Suppressor macrophage (primary cell): ENCODE measurements at places on chromosomes 7 and 10.

GRCh38 chr7:108503112-108504026, 22.6 kb downstream of the PNPLA8 start:
- DNase-seq = no peak

DNA sequence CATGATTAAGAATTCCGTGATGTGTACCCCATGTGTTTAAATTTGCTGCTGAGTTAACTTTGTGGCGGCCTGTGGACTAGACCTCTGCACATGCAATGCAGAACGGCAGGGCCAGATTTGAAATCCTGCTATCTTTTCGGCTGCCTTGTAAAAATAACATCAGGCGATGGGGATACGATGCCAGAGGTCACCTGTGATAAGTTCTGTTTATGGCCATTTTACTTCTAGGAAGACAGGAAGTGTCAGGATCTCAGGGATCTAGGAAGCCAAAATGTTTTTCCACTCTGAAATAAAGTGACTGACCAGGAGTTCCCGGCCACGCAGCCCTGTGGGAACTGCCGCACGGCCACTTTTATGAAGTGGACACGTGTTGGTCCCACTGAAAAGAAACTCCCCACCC, 77.5 kb downstream of the EGFR start:
- no peak for DNase-seq

DNA sequence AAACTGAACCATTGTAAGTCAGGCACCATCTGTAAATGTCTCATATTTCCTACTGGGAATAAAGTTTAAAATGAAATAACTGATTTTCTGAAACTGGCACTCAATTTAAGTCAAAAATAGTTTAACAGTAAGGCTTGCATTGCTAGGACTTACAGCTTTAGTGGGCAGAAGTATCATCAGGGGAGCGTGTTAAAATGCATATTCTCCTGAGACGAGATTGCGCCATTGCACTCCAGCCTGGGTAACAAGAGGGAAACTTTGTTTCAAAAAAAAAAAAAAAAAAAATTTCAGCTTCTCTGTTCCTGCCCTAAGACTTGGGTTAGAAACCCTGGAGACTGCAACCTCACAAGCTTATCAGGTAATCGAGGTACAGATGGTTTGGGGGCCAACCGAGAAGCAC, 65.4 kb downstream of the UBE3C start:
- DNase-seq = no peak

GRCh38 chr10:2968401-2969058, 98.8 kb upstream of the PFKP start:
- DNase-seq = peak; percentile 26

GRCh38 chr7:70919481-70920073, 212.4 kb upstream of the GALNT17 start:
- peak; percentile 7 for DNase-seq

DNA sequence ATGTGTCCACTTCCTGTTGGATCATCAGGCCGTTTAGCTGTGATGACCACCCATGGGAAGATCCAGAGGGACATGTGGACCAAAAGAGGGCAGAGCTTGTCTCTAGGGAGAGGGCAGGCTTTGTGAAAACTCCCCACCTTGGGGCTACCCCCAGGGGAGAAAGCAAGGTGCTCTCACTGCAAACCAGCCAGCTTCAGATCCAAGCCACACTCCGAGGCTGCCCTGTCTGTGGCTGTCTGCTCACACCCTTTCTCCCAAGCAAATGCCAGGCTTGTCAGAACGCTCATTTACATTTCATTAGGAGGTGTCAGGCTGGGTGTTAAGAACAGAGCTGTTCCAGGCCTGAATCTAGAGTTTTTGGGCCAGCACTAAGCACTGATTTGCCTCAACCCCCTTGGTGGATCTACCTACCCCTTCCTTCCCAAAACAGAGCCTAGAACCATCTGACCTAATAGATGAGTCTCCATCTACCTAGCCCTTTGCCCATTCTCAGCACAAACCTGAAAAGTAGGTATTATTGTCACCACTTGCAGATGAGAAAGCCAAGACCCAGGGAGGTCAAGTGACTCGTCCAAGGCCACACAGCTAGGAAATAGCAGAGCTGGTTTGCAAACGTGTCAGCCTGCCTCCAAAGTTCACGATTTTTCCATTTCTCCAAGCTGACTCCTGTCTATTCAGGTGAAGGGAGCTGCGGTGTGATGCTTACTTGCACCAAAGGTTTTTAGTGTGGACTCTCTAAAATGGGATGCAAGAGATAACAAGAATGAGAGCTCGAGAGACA, 130.9 kb downstream of the EMX2 start:
- no peak for DNase-seq

- DNase-seq = peak; percentile 30
Observed at GRCh38 chr7:135756191-135756590, 7.6 kb upstream of the FAM180A start.

GRCh38 chr7:11579141-11579540, 252.9 kb downstream of the THSD7A start:
- no peak for DNase-seq

DNA sequence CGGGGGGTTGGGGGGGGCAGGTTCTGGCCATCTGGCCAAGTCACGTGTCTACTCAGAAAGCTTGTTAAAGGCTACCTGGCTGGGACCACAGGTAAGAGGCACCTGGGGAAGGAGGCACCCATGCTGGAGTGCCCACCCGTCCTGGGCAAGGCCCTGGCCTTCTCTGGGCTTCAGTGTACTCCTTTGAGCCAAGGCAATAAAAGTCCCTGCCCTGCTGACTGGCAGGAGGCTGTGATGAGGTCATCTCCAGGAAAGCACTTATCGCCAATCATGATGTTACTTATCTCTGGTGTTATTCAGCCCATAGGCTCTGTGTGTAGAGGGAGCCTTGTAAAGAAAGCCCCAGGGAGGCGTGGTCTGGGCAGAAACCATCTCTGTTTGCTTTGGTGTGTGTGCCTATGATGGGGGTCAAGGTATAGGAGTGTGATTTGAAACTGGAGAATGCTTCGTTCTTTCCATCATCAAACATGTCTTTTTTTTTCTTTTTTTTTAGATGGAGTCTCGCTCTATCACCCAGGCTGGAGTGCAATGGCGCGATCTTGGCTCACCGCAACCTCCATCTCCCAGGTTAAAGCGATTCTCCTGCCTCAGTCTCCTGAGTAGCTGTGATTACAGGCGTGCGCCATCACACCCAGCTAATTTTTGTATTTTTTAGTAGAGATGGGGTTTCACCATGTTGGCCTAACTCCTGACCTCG, 2.5 kb upstream of the CLDN4 start:
- DNase-seq = peak; percentile 34

DNA sequence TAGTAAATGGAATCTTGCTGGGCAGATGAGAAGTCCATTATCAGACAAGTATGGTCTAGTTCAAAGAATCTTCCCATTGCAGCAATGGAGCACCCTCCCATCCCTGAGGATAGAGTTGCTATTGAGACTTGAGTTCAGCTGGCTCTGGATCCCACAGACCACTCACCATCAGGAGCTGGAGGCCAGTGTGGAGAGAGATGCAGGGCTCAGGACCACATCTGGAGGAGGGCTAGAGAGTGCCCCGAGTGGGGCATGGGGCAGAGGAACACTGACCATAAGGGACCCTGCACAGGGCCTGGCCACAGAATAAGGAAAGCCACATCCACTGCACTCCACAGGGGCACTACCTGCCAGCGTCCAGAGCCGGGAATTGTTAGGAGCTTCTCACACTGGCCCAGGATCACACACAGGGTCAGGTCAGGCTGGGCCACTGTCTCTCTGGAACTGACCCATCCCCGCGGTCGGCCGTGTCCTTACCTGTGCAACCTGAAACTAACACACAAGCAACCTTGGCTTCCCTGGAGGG, 41.3 kb upstream of the TCERG1L start:
- no peak for DNase-seq

GRCh38 chr7:157816086-157816485, 479.3 kb downstream of the DNAJB6 start:
- no peak for DNase-seq

DNA sequence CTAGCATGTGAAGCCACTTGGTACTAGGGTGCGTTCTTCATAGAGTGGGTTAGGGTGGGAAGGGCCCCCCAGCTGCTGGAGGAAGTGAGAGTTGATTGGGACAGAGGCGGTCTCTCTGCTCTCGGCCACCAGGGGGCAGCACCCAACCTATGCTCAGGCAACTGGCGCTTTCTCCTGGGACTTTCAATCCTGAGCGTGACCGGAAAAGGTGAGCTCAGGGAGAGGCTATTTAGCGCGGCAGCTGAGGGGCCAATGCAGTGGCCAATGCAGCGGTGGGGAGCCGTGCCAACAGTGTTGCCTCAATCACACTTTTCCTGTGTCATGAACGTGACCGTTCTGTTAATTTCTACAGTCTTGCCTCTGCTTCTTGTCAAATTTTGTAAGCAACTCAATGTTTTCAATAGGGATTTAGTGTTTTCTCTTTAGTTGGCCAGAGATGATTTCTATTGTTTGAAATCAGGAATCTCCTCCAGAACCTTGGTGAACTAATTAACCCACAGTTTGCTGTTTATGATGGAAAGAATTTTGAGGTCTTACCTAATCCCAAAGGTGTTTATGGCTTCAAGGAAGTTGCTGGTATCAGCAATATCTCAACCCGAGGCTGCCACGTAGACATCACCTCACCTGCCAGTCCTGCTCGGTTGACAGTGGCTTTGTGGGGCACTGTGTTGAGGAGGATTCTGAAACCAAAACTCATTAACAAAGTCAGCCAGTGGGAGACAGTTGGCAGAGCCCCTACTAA, 67.9 kb upstream of the PDZD8 start:
- DNase-seq = peak; percentile 71

GRCh38 chr7:47786557-47787248, 161.6 kb downstream of the PKD1L1 start:
- peak; percentile 31 for DNase-seq

- no peak for DNase-seq
Observed at GRCh38 chr7:89072081-89072480, 276.5 kb upstream of the TEX47 start.

DNA sequence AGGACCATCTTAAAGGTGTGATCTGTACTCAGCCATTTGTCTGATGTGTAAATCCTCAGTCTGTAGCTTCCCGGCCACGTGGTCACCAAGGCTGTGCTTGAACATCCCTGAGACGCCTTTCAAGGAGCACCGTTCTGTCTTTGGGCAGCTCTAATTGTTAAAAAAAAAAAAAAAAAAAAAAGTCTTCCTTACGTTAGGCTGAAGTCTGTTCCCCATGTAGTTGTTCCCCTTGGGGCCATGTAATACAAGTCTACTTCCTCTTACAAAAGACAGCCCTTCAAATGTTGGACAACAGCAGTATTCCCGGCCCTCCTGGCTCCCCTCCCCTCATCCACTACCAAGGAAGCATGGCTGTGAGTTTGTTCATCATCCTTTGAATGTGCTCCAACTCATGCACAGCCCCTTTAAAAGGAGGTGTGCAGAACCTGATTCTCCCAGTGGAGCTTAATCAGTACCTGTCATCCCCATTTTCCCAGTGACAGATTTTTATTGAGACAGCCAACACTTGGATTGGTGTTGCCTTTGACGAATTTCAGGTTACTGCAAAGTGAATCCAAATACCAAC, 392.2 kb upstream of the GALNT17 start:
- peak; percentile 36 for DNase-seq

- DNase-seq = peak; percentile 14
Observed at GRCh38 chr10:72176701-72177100, 39.1 kb upstream of the ANAPC16 start.

GRCh38 chr10:117597216-117597615, 54.7 kb downstream of the EMX2 start:
- DNase-seq = no peak

- no peak for DNase-seq
Observed at GRCh38 chr10:91880310-91880709, 29.0 kb downstream of the FGFBP3 start.

DNA sequence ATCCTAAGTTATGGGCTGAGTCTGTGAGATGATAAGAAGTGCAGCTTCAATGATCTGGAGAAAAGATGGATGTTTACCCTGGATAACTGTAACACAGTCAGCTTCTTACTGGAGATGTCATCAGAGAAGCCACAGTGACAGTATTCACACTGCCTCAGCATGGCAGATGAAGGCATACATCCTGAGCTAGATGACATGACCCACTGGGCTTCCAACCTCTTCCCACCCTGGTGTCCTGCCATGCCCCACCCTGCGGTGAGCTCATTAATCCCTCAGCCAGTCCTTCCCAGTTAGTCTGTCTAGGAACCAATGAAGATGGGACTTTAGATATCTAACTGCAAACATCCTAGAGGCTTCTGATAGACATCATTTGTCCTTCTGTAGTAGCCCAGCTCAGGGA, 213.8 kb downstream of the TAX1BP1 start:
- no peak for DNase-seq

DNA sequence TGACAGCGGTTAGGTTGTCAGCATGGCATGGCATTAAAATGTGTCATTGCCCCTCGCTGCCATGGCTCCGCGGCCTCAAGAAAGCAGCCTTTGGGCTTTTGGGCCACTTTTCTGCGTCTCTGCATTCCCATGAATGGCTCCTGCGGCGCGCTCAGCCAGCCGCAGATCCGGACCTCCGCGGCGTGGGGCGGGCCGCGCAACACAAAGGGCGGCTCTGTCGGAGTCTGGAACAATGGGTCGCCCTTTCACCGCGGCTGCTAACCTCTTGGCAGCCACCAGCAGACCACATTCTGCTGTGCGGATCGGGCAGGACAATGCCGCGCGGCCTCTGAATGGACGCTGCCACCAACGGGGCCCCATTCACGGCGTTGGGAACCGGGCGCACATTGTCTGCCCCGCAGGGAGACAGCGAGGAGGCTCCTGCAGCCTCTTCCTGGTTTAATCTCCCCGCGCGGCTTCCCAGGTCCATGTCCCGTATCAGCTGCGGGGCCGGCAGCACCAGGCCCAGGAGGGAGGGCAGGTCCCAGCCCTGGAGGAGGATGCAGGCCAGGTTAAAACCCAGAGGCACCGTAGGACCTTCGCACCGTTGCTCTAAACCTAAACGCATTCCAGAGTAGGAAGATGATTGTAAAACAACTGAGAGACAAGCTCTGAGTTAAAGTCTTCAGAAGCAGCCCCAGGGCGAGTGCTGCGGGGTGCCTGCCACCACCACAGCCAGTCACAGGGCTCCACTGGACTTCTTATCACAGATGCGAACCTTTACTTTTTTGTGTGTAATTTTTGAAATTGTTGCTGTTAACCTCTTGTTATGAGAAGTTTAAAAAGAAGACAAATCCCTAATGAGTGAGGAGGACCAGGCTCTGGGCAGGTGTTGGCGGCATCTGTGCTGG, 71.6 kb downstream of the NKX6-2 start:
- DNase-seq = no peak

DNA sequence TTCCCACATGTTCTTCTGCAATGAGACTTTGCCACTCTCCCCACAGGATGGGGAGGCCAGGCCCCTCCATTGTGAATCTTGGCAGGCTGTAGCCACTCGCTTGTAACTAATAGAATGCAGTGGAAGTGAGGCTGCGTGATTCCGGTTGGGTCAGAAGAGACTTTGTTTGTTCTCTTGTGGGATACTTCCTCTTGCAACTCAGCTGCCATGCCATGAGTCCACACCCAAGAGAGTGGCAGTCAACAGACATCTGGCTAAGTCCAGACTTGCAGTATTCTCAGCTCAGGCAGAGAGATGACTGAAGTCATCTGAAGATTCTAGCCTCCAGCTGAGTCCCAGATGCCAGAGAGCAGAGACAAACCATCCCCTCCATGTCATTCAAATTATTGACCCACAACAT, 153.4 kb upstream of the GDF10 start:
- DNase-seq = peak; percentile 40
